ENCODE measurements at places on chromosomes 4 and X.

- DNase-seq = no peak
Observed at GRCh38 chr4:112813790-112814189, 176.8 kb downstream of the LARP7 start.

DNA sequence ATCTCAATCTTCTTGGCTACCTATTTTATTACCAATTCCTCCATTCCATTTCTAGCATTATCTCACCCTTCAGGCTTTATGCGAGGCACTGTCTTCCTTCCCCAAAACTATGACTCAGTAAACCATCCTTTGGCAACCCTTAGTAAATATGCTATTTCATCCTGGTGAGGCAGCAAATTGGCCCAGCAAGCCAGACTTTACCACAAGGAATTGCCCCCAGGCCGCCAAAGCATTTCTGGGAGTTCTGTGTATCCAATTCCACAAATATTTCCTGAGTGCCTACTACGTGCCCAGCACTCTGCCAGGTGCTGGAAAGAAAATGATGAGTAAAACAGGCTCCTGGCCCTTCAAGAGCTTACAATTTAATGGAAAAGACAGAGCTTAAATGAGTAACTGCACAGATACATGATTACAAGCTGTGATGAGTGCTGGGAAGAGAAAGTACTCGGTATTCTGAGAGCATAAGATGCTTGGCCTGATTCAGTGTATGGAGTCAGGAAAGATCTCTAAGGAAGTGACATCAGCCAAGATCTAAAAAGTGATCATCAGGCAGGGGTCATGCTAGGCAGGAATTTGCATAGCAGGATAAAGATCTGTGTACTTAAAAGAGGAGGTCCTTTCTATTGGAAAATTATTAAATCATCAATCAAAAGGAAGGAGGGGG, 193.8 kb downstream of the ADAMTS3 start:
- DNase-seq = no peak

GRCh38 chr4:152408514-152409327, 127.2 kb downstream of the FBXW7 start:
- DNase-seq = no peak

- DNase-seq = no peak
Observed at GRCh38 chr4:107258359-107258758, 222.2 kb upstream of the DKK2 start.

GRCh38 chrX:123899701-123900100, 39.8 kb downstream of the XIAP start:
- no peak for DNase-seq

- no peak for DNase-seq
Observed at GRCh38 chr4:180696460-180697092, 1546.6 kb upstream of the TENM3 start.

DNA sequence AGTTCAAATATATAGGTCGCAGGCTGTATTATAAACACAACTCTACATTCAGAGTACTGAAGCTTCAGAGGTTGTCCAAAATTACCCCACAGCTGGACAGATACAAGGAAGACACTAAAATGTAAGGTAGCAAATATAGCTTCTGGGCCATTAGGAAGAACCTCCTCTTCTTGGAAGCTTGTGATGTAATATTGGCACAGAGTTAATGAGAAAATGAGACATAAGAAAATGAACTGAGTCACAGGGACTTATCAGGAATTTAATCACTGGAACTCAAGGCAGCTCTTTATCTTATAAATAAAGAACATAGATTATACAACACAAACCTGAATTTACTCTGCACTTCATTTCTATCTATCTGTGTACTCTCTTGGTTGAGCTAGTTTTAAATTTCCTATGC, 344.7 kb downstream of the PCDH10 start:
- no peak for DNase-seq

DNA sequence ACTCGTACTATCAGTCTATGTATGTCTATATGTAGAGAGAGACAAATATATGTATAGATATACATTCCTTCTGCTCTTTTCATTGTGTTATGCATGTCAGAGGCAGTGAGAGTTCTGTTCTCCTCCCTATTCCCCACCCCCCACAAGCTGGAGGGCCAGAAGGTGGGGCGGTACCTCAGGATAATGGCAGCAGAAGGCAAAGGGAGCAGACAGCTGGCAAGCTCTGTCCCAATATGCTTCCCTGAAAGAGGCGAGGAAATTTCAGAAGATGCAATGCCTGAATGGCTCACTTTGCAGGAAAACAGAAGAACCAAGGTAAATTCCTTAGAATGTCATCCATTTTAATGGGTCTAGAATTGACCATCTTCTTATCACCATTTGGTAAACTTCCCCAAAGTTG, 114.4 kb downstream of the NAA11 start:
- DNase-seq = no peak

GRCh38 chr4:33649471-33649870, 2594.8 kb downstream of the ARAP2 start:
- DNase-seq = no peak

GRCh38 chr4:2051086-2051485, 8.0 kb upstream of the NAT8L start:
- DNase-seq = no peak

GRCh38 chr4:72555377-72555831, 13.6 kb downstream of the ADAMTS3 start:
- no peak for DNase-seq

GRCh38 chrX:104972737-104973136, 247.8 kb downstream of the TEX13A start:
- no peak for DNase-seq

Data from amygdala (tissue), 56 donors.